ENCODE measurements at places on chromosomes 5 and 9.

DNA sequence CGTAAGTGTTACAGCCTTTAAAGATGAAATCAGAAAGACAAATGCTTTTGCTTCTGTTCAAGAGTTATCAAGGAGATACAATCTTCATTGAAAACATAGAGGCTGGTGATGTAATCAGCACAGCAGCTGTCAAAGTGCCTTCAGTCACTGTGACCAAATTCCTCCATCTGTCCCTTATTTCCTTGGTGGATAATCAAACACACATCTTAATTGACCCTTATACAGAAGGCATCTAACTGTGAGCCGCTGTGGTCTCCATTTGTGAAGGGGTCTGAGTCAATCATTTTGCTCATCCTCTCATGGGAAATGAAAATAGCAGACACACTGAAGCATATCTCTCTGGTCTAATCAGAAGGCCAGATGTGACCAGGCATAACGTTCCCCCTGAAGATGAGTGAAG is 130.1 kb upstream of the TLR4 start:
- DNase-seq = no peak

DNA sequence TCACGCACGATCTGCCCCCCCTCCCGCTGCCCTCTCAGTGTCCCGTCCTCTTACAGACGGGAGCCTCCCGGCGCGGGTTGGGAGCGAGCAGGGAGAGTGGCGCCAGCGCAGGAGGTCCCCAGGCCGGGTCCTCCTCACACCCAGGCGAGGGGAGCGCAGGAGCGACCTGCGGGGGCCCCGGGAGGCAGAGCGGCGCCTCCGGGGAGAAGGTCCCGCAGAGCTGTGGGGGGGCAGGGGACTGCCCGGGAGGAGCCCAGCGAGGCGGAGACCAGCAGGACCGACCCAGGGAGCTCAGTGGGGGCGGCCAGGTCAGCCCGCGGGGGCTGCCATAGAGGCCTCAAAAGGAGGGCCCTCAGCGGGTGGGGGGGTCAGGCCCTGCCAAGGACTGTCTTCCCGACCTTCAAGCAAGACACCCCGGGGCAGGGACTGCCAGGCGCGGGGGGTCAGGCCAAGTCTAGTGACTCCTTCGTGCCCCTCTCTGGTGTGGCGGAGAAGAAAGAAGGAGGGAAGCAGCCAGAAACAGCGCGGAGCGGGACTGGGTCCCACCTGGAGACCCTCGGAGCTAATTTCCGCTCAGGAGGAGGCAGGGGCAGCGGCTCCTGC is 123.3 kb upstream of the ERCC6L2 start:
- DNase-seq = no peak

DNA sequence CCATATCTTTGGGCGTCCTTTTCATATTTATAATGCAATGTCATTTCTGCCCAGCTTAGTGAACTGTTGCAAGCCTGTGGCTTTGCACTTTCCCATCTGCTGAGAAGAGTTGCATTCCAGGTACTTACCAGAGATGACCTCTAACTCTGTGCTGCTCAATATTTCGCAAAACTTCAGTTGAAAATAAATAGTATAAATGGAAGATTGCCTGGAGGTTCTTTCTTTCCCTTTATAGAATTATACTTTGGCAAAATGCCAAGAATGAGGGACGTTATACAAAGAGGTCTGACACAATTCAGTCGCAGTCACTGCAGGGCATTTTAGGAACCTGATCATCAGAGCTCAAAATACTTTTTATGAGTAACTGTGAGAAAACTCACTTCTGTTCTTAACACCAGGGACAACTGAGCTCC is 18.9 kb upstream of the VLDLR start:
- peak; percentile 12 for DNase-seq

DNA sequence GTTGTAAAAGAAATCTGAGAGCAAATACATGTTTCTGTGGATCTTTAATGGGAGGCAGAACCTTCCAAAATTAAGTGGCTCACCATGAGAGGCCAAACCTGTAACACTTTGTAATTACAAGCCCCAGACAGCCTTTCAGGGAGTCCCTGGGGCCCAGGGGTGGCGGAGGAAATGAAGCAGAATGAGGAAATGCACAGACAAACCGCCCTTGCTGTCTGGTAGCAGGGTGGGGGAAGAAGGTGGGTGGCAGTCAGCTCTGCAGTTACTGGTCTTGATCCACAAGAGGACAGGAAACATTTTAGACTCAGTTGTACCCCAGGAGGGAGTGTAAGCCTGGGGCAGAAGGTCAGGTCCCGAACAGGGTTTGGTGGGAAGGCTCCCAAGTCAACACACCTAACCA is 6.5 kb downstream of the ARL14EPL start:
- no peak for DNase-seq

DNA sequence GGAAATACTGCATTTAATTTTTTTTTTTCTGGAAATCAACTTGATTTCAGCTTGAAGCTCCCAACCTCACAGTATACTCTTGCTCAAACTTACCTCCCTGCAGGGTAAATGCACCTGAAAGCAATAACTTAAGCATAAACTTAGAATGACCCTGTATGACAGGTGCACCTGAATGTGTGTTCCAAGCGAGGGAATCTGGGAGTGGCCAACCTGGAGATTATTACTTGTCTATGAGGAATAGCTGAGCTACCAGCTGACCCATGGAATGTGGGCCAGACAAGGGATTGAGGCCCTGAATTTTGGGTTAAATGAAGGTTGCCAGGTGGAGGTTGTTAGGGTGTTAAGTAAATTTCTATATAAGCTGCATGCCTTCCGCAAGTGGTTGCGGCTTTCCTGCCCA is 140.6 kb downstream of the OSTF1 start:
- DNase-seq = no peak

DNA sequence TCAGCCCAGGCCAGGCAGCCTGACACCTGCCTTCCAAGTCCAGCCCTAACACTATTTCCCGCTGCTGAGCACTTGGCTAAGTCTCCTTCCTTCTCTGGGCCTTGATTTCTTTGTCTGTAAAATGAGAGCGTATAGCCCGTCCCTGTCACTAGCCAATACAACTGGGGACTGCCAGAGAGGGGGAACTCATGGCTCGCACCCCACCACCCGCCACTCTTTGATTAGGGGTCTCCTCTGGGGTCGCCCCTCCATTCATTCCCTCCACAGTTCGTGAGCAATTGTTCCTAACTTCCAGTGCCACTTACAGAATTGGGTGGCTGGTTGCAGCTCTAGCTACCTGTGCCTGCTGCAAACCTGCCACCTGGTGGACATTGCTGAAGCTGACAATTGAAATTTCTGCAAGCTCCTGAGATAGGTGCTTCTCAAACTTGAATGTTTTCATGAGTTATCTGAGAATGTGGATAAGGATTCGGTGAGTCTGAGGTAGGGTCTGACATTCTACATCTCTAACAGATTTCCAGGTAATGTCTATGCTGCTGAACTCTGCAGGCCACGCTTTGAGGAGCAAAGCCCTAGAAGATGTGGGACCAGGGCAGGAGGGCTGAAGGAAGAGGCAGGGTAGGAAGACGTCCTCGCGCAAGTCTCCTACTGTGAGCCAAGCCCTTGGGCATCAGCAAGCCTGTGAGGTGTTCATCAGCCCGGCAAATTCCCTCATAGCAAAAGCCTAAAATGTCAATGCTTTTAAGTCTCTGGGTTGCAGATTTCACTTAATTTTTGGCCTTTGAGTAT is 13.3 kb upstream of the RECK start:
- no peak for DNase-seq

GRCh38 chr9:15403155-15403554 is 19.5 kb upstream of the SNAPC3 start:
- no peak for DNase-seq

DNA sequence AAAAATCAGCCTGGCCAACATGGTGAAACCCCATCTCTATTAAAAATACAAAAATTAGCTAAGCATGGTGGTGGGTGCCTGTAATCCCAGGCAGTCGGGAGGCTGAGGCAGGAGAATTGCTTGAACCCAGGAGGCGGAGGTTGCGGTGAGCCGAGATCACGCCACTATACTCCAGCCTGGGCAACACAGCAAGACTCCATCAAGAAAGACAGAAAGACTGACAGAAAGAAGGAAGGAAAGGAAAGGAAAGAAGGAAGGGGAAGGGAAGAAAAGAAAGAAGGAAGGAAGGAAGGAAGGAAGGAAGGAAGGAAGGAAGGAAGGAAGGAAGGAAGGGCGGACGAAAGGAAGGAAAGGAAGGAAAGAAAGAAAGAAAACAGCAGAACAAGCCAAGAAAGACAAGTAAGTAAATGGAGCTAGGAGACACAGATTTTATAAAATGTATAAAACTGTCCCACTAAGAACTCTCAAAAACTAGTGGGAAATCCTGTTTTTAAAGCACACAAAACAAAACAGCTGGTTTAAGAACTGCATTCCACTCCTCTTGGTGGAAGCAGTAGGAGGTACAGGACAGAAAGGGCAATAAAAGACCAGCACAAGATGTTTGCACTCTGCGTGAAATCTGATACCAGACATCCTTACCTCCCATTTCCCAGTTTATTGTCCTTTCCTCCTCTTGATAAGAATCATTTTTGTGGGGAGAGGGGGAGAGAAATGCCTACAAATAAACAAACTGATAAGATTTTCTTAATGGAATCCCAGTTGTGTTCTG is 46.7 kb downstream of the MYO10 start:
- no peak for DNase-seq

GRCh38 chr9:122346478-122347347 is 24.1 kb upstream of the PTGS1 start:
- no peak for DNase-seq

- DNase-seq = no peak
Observed at GRCh38 chr9:36935768-36936497, 98.1 kb downstream of the PAX5 start.

DNA sequence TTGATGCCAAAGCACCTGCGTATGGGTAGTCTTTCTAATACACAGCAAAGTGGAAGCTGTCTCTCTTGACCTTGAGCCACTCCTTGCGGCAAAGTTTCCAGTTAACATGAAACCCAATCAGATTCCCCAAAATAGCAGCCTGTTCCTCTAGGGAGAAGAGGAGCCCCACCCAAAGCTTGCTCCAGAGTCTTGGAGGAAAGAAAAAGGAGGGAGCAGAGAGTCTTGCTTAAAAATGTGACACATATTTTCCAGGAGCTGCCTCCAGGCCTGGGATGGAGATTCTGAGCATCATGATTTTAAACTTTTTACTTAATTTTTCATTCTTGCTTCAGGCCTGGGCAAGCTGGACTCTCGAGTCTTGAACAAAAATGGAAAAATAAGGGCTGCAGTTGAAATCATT is 223.5 kb upstream of the TNC start:
- DNase-seq = no peak

DNA sequence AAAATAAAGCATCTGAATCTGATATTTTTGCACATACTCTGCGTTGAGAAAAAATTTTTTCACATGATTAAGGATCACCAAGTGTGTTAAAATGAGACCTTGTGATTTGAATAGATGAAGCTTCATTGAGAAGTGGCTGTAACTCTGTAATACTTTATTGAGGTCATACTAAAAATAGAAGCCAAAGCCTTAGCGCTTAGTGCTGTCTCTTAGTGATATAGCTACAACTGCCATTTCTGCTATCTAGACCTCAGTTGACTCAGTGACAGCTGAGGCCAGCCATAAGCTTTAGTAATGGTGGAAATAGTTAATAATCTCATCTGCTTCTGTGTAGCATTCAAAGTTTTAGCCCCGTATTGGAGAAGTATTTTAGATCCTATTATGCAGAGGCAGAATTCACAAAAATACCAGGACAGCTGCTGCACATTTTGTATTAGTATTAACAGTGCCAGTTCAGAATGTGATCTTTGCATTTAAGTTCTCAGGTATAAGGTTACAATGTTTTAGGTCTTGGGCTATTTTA is 107.4 kb upstream of the SGCD start:
- DNase-seq = no peak
